ENCODE measurements at places on chromosomes 4 and X. TPM values are rescaled to one million over a fixed set of nuclear protein-coding genes. Genes with fewer than 3 reads are reported as not detected.

The GAGE12J gene
- not detected for total RNA-seq

- no peak for DNase-seq
These were observed 171.6 kb downstream of the NR3C2 start for GRCh38 chr4:148270630-148271029.

DNA sequence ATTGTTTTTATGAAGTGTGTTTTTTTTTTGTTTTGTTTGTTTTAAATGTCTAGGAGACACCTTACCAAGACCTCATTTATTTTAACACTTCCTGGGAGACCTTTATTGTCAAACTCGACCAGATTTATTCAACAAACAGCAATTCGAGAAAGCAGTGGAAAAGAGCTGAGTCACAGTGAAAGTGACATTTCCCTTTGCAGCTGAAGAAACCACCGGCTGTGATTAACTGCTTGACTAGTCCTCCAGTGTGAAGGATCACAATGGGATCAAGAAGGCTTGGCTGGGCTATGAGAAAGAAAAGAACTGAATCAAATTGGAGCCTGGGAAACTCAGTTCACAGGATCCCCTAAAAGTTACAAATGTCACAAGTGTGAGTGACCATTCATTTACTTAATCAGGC, 11.9 kb upstream of the ADH7 start:
- no peak for DNase-seq

DNA sequence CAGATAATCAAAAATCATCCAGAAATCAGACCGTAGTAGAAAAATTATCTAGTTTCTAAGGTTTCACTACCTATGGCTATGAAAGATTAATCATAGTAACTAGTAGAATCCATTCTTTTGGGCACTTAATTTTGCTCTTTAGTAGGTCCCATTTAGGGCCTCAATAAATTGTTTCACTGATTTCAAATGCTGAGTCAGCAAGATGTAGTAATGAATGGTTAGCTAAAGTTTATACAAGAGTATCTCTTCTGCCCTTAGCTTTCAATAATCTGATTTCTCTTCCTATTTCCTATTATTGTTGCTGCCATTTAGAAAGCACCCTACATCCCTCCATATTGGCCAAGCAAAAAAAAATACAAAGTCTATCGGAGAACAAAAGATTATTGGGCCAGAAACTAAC, 283.2 kb upstream of the PCDH10 start:
- DNase-seq: no peak

Measured in MG63 (cell line).